ENCODE measurements at places on chromosomes 6 and 20.
A peak's percentile ranks its signal among the peaks of the same experiment; 100 is the strongest.

DNA sequence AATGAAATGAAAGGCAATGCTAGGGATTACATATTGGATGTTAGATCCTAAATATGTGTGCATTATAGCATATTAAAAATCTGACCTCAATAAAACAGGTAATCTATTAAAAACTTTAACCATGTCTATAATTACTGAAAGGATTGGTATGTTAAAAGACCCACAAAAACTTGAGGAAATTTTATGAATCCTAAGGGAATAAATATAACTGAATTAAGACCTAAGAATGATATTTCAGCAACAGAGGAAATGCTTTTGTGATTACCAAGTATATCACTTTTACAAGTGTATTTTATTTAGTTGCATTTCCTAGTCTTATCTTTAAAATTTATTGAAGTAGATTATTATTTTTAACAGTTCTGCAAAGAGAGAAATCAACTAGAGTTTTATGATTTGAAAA, 571.5 kb downstream of the HDGFL1 start:
- no peak for DNase-seq

DNA sequence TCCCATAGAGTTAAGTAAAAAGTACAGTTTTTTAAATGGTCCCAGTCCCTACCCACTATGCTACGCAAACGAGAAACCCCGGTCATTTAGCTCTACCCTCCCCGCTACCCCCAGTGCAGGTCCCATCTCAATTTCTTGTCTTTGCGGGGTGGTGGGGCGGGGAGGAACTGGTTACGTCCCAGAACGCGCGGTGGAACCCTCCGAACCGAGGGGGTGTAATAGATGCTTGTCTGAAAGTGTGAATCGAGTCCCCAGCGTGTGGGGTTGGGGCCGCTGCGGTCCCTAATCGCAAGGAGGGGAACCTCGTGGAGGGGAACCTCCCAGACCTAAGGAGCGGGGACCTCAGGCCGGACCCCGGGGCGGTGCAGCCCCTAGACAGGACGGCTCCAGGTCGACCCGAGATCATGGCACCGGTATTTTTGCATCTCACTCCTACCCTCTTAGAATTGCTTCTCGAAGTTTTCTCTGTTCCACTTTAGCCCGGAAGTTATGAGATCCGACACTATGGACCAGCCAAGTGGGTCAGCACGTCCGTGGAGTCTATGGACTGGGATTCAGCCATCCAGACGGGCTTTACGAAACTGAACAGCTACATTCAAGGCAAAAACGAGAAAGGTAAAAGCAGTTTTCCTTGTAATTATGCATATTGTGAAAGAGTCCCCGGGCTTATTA, 779 bp downstream of the HEBP2 start:
- DNase-seq: no peak

- peak; percentile 5 for DNase-seq
Observed at GRCh38 chr6:107114926-107115694, at the start of gene BEND3. Gene BEND3 (minus strand): TSS chr6:107115515. CDS start chr6:107099285, 16,230 bp downstream.

- DNase-seq: no peak
Observed at GRCh38 chr6:6781172-6781872, 192.8 kb downstream of the LY86 start.

DNA sequence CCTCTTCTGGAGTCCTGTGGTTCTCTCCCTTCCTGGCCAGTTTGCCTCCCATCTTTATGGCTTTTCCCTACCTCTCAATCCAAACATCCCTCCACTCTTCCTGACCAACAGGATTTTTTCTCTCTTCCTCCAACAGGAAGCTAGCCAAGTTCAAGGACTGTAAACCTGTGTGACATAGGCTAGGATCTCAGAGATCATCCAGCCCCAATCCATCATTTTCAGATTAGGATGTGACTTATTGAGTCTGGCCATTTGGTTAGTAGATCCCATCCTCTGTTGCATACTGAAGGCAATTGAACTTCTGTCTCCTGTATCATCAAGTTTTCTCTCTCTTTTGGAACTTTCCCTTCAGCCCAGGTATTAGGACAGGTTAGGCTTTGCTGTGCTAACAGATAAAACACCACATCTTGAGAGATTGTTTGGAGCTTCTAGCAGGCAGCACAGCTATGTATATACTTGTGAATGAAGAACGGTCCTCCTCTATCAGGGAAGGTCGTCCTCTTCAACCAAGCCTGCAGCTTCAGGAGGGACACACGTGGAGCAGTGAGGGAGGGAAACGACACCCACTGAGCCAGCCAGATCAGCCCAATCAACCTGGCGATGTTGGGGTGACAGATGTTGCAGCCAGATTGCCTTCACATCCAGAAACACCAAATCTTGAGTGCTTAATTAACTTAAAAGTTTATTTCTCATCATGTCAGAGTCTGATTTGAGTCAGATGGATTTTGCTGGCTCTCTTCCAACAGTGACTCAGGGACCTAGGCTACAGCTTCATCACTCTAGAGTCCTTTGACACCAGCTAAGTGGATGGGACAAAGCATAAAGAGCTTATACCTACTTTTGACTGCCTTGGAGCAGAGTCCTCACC, 106.8 kb downstream of the GJA10 start:
- no peak for DNase-seq

DNA sequence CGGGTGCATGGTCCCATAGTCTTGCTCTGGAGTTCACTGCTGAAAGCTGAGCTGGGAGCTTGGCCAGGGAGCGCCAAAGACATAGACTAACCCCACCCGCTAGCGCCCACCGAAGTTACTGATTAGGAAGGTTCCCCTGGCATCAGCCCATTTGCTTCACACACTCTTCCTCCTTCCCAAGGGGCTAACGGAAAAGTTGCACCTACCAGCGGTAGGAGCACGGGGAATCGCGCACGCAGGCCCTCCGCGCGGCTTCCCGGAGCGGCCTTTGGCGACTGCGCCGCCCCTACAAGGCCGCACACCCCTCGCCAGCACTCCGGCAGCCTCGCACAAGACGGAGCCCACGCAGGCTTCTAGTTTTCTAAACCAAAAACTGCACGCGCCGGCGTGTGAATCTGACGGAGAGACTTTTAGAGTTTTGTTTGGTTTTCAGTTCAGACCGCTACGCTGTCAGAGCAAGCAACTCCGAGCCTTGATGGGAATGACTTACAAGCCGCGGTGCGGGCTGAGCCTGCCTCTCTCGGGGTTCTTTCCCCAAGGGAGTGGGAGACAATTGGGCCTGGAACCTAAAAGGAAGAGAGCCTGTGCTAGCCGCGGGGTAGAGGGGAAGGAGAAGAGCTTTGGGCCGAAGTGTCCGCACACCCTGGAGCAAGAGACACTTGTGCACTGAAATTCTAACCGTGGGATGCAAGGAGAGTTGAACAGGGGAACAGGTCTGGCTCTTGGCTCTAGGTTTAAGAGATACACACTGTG, 891 bp upstream of the POU3F2 start:
- no peak for DNase-seq

DNA sequence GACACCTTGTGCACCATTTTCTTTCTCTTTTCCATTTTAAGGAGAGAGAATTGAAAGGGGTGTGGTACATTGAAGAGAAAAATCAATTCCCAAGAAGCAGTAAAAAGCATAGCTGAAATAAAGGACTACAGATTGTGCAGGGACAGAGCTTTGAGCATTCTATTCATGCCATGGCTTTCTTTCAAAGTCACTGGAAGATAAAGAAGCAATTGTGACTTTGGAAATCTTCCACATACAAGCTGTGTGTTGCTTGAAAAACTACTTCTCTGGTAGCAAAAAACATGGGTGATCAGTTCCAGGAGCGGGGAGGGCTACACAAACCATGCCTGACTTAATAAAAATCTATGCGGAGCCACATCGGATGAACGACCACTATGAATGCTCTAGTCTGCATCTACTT, 230.2 kb upstream of the THEMIS start:
- DNase-seq: no peak

DNA sequence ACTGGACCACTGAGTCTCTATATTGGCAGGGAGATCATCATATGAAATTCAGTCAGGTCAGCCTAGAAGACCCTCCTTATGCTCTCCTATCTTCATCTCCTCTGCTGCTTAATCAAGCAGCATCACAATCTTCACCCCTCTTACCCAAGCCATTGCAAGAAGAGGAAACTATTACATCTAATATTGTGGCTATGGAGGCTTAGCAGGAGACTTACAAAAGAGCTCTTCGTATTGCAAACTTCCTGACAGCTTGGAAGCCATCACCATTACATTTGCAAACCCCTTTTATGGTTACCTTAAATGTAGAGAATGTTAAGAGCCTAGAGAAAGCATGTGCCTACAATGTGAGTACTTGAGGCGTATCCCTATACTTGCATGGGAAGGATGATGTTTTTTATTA, 87.2 kb upstream of the STXBP5 start:
- DNase-seq: no peak

GRCh38 chr6:135212020-135212806, 31.1 kb downstream of the MYB start:
- DNase-seq: no peak

DNA sequence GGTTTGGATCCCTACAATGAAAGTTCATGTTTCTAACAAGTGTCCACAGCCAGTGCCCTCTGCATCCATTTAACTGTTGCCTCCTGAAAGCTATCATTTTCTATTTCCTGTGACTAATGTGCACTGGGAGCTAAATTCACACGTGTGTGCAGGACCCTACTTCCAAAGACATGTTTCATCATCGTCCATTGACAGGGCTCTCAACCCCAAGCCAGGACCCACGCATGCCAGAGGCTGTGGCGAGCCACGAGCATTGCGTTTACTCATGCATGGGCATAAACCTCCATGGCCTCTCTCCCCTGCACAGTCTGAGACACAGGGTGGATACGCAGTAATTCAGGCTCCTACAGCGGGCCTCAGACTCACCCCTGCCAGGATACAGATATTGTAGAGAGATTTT, 153.2 kb downstream of the MAFB start:
- DNase-seq: no peak

GRCh38 chr6:136593748-136594490, 43.7 kb upstream of the MAP7 start:
- DNase-seq: no peak

DNA sequence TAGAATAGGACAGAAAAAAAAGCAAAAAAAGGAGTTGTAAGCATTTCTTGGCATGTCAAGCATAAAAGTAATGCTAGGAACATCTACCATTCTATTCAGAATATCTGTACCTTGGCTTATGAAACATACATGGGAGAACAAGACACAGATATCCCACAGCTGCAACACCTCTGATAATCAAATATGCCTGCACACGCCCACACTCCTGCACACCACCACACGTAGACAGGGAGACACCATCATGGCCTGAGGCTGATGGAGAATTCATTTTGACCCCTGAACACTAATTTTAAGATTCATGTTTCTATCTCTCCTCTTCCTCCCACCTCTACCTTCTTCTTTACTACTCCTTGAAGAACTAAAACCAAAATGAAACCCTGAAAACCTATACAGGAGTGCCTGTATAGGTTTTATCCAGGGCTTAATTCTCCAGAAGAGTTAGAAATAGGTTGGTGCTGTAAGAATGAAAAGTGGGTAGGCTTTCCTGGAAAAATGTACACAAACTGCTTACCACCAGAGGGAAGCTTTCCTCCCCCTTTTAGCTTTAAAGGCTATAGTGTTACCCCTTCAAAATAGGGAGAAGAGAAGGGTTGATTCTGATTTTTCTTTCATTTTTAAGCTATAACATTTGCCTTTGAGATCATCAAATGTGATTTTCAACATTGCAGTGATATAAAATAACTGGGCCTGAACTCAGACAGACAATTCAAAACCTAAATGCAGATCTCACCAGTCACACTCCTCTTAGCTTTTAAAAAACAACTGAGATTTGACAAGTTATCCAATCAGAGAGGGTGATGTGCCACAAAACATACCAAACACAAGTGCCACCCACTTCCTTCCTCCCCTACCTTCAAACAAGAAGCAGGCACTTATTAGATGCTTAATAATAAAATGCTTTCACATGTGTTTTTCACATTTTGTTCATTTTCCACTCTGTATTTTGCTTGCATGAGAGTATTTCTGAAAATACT, 57.9 kb downstream of the ELOVL5 start:
- DNase-seq: no peak

GRCh38 chr6:143952060-143952778, 55.8 kb downstream of the PLAGL1 start:
- no peak for DNase-seq

- DNase-seq: no peak
Observed at GRCh38 chr6:73951183-73951582, 255.2 kb downstream of the CD109 start.

DNA sequence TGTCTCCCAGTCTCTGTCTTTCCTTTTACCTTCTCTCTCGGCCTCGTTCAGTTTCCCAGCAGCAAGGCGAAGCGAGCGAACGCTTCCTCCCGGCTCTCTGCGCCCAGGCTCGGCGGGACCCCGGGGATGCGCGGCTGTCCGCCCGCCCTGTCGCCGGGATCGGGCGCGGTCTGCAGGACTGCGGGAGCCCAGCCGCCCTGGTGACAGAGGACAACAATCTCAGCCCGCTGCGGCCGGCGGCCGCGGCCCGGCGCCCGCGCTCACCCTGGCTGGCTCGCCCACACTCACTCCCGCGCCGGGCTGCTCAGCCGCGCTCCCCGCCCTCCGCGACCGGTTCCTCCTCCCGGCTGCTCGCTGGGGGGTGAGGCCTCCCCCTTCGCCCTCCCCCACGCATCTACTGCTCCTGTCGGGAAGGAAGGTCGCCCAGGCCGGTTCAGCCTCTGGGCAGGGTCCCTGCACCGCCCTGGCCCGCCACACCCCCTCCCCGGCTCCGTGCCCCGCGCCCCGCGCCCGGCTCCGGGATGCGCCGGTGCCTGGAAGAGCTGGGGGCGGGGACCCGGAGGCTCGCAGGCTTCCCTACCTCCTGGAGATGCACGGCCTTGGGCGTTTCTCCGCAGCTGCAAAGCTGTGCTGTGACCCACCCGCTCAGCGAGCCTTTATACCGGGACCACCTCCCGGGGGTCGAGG, 410 bp downstream of the SYNE1 start:
- no peak for DNase-seq

Measured in activated CD8-positive, alpha-beta memory T cell treated with anti-CD3 and anti-CD28 coated beads for 1 hour (primary cell).